ENCODE measurements at places on chromosomes 3 and 15.

- DNase-seq = peak; percentile 58
Observed at GRCh38 chr3:4504340-4505261, 11.5 kb downstream of the ITPR1 start.

- no peak for DNase-seq
Observed at GRCh38 chr15:60673166-60673565, 194.2 kb upstream of the ICE2 start.

DNA sequence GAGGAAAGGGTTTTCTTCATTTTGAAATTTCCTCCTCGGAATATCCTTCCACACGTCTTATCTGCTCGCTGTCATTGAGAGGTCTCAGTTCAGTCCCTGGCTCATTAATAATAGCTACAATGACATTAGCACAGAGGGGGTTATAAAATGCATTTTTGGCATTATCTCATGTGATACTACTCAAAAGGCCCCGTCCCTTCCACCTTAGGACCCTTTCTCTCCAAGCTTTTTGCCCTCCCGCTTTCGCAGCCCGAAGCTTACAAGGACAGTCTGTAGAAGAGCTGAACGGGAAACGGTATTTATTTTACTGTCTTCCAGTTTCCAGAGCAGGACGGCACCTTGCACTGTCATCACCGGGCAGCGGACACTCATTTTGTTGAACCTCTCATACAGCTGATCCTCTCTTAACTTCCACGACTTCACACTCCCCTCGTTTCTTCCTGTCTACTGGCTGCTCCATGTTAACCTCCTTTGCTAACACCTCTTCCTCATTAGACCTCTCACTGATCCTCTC, 5.6 kb upstream of the PLEKHO2 start:
- no peak for DNase-seq

GRCh38 chr3:36909181-36909580, 35.7 kb downstream of the TRANK1 start:
- DNase-seq = no peak

- peak; percentile 5 for DNase-seq
Observed at GRCh38 chr3:192063570-192063969, 602.6 kb downstream of the PYDC2 start.

DNA sequence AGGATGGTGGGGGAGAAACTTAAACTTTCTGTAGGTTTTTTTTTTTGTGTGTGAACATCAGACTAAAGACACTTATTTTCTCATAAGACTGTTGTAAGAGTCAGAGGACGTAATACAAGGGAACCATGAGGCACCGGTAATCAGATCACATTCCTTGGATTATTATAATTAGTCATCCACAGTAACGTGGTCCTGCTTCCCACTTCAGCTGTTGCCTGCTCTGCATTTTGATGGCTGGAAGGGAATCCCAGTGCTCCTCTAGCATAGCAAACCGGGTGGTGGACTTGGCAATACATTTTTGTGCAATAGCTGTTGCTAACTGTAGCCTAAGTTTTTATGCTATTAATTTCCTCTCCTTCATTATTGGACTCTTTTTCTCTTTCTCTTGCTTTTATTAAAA, 294.8 kb downstream of the NR2F2 start:
- DNase-seq = no peak

- DNase-seq = peak; percentile 50
Observed at GRCh38 chr3:53159156-53160060, 1.6 kb upstream of the PRKCD start.

DNA sequence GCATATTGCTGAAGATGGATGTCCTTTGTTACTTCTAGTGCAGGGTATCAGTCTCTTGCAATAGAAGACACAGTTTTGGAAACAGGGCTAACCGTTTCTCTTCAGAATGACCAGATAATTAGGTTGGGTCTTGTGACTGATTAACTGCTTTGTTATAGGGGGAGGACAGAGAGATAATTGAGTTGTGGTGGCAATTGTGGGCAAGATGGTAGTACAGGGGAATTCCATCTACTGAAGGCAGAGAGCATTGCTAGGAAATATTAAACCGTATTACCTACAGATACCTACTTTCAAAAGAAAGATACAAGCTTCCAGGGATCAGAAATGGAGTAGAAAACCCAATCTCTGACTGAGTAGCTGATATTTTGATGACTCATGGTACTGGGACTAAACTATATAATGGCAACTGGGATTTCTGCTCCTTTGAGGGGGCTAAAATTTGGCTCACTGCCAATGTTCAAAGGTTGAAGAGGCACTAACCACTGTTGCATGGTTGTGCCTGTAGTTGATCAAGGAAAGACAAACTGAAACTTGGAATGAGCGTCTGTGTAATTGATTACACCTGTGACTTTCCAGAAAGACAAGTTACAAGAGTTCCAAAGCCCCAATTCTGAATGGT, 4.2 kb downstream of the PRR23B start:
- DNase-seq = no peak

GRCh38 chr3:49759226-49759625, 27.1 kb downstream of the IP6K1 start:
- no peak for DNase-seq

DNA sequence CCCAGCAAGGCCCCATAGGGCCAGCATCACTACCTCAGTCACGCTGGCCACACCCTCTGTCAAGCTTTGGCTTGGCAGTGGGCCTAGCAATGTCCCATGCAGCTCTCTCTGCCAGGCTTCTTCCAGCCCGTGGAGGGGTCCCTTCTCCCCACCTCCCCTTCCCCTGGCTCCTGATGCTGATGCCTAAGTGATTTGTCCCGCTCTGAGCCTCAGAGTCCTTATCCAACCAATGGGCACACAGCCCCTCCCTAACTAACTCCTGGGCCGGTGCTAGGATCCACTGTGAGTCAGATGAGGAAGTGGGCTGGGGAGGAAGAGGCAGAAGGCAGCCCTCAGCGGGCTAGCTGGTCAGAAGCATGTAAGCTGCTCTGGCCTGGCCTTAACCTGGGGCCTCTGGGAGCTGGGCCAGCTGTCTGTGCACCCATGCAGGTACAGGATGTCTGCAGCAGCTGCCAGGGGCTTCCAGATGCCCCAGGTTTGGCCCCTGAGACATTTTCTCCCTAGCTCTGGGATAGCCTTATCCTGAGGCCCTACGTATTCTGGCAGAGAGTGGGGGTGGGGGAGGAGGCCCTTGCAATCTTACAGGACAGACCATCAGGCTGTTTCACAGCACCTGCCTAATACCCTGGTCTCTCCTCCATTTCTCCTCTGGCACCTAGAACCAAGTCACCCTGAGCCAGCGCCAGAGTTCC, 740 bp upstream of the ZBTB47 start:
- peak; percentile 86 for DNase-seq

DNA sequence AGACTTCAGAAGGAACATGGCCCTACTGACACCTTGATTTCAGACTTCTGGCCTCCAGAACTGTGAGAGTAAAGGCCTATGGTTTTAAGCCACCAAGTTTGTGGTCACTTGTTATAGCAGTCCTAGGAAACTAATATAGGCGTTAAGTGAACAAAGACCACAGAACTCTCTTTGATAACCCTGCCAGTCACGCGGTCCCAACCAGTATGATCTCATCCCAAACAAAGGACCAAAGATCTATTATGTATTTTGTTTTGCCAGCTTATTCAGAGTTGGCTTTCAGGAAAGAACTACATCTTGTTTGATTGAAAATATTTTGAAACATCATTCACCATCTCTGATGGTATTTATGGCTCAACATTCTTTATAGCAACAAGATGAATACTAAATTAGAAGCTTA, 294.4 kb upstream of the SLCO3A1 start:
- no peak for DNase-seq

DNA sequence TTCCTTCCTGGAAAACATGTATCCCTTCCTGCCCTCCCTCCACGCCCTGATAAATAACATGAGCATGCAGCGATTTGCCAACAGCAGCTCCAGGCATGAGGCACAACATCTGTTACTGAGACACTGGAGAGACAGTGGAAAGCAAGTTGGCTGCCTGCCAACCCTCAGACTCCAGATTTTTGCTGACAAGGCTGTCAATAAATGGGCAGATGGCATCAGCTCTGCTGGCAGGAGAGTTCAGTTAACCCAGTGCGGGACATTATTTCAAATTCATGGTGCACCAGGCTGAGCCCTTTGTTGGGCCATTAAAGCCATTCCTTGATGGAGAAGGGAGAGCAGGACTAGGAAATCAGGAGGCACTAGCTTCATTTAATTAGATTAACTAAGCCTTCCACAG, 293.3 kb downstream of the MEX3B start:
- DNase-seq = peak; percentile 8

DNA sequence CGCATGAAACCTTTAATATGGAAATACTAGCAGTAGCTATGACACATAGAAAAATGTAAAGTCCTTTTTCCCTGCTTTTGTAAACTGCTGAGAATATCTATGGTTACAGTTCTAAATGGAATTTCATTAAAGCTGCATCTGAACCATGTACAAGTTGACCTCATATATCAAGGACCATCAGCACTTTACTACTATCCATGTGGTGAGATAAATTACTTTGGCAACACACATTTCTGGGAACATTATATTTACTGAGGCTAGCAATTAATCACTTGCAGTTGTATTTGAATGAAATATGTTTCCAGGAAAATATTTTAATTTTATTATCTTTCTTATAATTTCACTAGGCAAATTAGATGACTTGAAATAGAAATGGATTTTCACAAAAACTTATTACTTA, 545.5 kb downstream of the NAALADL2 start:
- no peak for DNase-seq

- peak; percentile 68 for DNase-seq
Observed at GRCh38 chr3:46359733-46360493, 6.0 kb downstream of the CCR2 start.

DNA sequence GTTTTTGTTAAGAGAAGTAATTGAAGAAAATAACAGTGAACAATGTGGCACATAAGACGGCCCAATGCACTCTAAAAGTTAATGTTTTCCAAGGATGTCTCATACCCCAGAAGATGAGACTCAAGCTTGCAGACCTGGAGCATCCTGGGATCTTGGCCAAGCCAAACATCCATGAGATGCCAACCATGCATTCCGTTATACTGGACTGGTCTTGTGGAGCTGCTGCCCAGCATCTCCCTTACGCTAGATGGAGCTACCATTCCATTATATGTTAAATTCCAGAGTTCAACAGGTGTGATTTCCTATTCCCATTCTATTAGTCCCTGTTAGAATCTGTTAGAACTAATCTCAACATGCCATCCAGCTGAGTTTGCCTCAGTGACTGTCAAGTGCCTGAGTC, 181.8 kb downstream of the PDCD6IP start:
- DNase-seq = no peak

- no peak for DNase-seq
Observed at GRCh38 chr3:52047295-52047960, 8.9 kb downstream of the DUSP7 start.

- no peak for DNase-seq
Observed at GRCh38 chr15:36954486-36954885, 145.9 kb downstream of the MEIS2 start.
